ENCODE measurements at places on chromosomes 11 and 22. TPM values are rescaled to one million over a fixed set of nuclear protein-coding genes. Genes with fewer than 3 reads are reported as not detected.

The MYRF gene
- 0.24 TPM for polyA plus RNA-seq

The MISFA gene
- 1.7 TPM for polyA plus RNA-seq

The MICALL1 gene
- polyA plus RNA-seq: 42.8 TPM

The UPK2 gene
- 0.20 TPM for polyA plus RNA-seq

The BDNF gene
- polyA plus RNA-seq: 0.35 TPM

The IGSF9B gene
- 0.36 TPM for polyA plus RNA-seq

The BRSK2 gene
- 0.09 TPM for polyA plus RNA-seq

The MUC15 gene
- polyA plus RNA-seq: 2.2 TPM

GRCh38 chr11:47272706-47273105, 2.8 kb downstream of the MADD start:
- no peak overlapping the region for H3K4me3 ChIP-seq
- H3K27me3 ChIP-seq: no peaks in the 10 kb centered on the region
- no peak for DNase-seq
- no peak overlapping the region for H3K27ac ChIP-seq
- no peaks in the 10 kb centered on the region for H3K36me3 ChIP-seq

DNA sequence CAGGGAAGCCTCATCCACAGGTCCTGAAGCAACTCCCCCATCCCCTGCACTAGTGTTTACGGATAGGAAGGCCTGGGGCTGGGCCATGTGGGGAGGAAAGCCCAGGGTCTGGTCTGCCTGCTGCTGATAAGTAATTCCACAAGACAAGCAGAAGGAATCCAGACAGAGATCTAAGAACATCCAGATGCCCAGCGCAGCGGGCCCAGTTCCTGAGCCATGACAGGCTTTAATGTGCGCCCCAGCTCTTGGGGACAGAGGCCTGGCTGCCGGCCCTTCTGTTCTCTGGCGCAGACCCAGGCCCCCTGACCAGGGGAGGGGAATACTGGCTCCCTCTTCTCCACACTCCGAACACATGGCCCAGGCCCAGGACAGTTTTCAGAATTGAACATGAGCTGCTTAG, 28.8 kb upstream of the ETS1 start:
- no peak overlapping the region for H3K27ac ChIP-seq
- H3K27me3 ChIP-seq: peaks cover 9% of the 10 kb centered on the region
- DNase-seq: no peak
- H3K4me1 ChIP-seq: no peaks in the 10 kb centered on the region
- H3K36me3 ChIP-seq: no peaks in the 10 kb centered on the region

DNA sequence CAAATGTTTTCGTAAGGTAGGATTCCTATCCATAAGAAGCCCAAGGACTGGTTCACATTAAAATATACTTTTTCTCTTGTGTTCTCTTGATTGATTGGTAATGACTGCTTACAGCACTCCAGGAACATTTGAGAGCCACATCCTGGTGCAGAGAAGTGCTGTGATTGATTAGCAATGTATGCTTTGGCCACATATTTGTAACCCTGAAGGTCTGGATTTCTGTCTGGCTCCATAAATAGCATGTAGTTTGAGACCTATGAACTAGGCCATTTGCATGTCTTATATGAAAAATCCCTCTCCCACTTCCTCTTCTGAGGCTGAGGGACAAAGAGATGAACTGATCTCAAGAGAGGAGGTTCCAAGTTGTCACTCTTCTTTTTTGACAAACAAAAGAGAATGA, 49.3 kb upstream of the CD44 start:
- peaks cover 35% of the 10 kb centered on the region for H3K4me1 ChIP-seq
- H3K27me3 ChIP-seq: no peaks in the 10 kb centered on the region
- DNase-seq: no peak
- H3K4me3 ChIP-seq: no peak overlapping the region

GRCh38 chr11:134862587-134863195, 450.6 kb upstream of the B3GAT1 start:
- no peaks in the 10 kb centered on the region for H3K4me1 ChIP-seq
- no peak overlapping the region for H3K27ac ChIP-seq
- no peaks in the 10 kb centered on the region for H3K27me3 ChIP-seq

- no peak overlapping the region for H3K4me3 ChIP-seq
- H3K27ac ChIP-seq: no peak overlapping the region
- no peaks in the 10 kb centered on the region for H3K36me3 ChIP-seq
- H3K4me1 ChIP-seq: peaks cover 11% of the 10 kb centered on the region
- H3K27me3 ChIP-seq: peaks cover 1% of the 10 kb centered on the region
- peak; percentile 23 for DNase-seq
Measured at GRCh38 chr11:6251120-6251733, 8.4 kb upstream of the CCKBR start.

- peak overlapping the region; percentile 55 for H3K27ac ChIP-seq
- no peaks in the 10 kb centered on the region for H3K36me3 ChIP-seq
- peak; percentile 58 for DNase-seq
- H3K27me3 ChIP-seq: no peaks in the 10 kb centered on the region
Measured at GRCh38 chr11:76577226-76577920, 93.2 kb downstream of the LRRC32 start.

DNA sequence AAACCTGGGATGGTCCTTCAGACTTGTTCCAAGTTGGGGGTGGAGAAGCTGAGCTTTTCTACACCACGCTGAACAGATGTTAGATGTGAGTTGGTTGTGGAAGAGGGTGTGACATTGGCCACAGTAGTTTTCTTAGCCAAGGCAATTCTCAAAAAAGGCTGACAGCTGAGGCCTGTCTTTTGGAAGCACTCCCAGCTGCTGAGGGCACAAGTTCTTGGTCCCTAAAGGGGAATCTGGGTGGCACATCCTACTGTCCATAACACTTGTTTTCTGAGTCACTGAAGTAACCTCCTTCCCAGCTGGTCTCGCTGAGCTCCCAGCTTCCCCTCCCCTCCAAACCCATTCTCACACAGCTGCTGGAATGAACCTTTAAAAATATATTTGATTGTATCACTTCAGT, 375.7 kb upstream of the KIRREL3 start:
- H3K4me3 ChIP-seq: no peak overlapping the region
- no peak overlapping the region for H3K27ac ChIP-seq
- no peaks in the 10 kb centered on the region for H3K36me3 ChIP-seq

- DNase-seq: no peak
- no peaks in the 10 kb centered on the region for H3K36me3 ChIP-seq
- peaks cover 9% of the 10 kb centered on the region for H3K4me1 ChIP-seq
Measured at GRCh38 chr11:119795690-119796089, 66.7 kb upstream of the NECTIN1 start.

GRCh38 chr11:83008581-83008923, 63.1 kb downstream of the RAB30 start:
- H3K4me1 ChIP-seq: peaks cover 11% of the 10 kb centered on the region
- no peak for DNase-seq
- no peak overlapping the region for H3K27ac ChIP-seq
- H3K4me3 ChIP-seq: no peak overlapping the region
- no peaks in the 10 kb centered on the region for H3K27me3 ChIP-seq

DNA sequence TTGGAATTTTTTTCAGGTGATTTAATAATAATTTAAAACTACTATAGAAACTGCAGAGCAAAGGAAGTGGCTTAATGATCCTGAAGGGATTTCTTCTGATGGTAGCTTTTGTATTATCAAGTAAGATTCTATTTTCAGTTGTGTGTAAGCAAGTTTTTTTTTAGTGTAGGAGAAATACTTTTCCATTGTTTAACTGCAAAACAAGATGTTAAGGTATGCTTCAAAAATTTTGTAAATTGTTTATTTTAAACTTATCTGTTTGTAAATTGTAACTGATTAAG, 3.4 kb downstream of the MALAT1 start:
- H3K27ac ChIP-seq: peak overlapping the region; percentile 100
- peaks cover 6% of the 10 kb centered on the region for H3K36me3 ChIP-seq
- H3K4me3 ChIP-seq: peak overlapping the region; percentile 99

GRCh38 chr11:123362941-123363340, 67.1 kb upstream of the GRAMD1B start:
- no peak overlapping the region for H3K27ac ChIP-seq
- no peaks in the 10 kb centered on the region for H3K4me1 ChIP-seq
- H3K4me3 ChIP-seq: no peak overlapping the region
- no peak for DNase-seq

- peak overlapping the region; percentile 96 for H3K4me3 ChIP-seq
- peaks cover 10% of the 10 kb centered on the region for H3K4me1 ChIP-seq
- DNase-seq: no peak
- H3K36me3 ChIP-seq: peaks cover 16% of the 10 kb centered on the region
- no peaks in the 10 kb centered on the region for H3K27me3 ChIP-seq
Measured at GRCh38 chr22:46336119-46337078, 885 bp downstream of the TRMU start.

GRCh38 chr11:19679952-19680828, 32.4 kb upstream of the NAV2 start:
- no peak overlapping the region for H3K4me3 ChIP-seq
- H3K36me3 ChIP-seq: no peaks in the 10 kb centered on the region
- H3K27me3 ChIP-seq: no peaks in the 10 kb centered on the region
- peak; percentile 26 for DNase-seq
- peak overlapping the region; percentile 11 for H3K27ac ChIP-seq
- peaks cover 16% of the 10 kb centered on the region for H3K4me1 ChIP-seq

DNA sequence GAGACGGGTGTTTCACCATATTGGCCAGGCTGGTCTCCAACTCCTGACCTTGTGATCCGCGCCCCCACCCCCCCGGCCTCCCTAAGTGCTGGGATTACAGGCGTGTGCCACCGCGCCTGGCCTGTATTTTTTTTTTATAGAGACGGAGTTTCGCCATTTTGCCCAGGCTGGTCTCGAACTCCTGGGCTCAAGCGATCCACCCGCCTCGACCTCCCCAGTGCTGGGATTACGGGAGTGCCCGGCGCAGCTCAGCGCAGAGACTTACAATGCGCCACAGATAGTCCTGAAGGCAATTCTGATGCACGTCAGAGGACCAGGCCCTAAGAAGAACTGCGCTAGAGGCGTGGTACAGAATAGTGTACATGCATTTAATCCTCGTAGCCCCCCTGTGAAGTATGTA, 587 bp upstream of the VPS51 start:
- H3K4me1 ChIP-seq: peaks cover 10% of the 10 kb centered on the region
- no peak for DNase-seq
- no peak overlapping the region for H3K4me3 ChIP-seq
- peaks cover 2% of the 10 kb centered on the region for H3K36me3 ChIP-seq

All from keratinocyte (primary cell).